Femur (tissue), 1 donor: ENCODE measurements at places on chromosomes 5 and 9.

DNA sequence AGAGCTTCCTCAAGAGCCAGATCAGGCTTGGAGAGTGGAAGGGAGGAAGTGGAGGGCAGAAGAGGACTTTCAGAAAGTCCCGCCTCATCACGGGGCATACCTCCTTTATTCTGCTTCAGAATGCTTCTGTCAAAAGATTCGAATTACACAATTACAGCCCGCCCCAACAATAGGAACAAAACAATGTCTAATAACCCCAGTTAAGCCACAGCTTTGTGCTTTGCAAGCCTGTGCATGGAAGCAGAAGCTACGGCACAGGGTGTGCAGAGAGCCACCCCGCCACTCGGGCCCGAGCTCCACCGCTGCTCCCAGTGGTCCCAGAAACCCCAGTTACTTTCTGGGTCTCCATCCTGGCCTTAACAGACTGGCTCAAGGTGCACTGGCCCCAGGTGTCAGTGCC, 23.5 kb downstream of the HNRNPH1 start:
- DNase-seq = no peak

DNA sequence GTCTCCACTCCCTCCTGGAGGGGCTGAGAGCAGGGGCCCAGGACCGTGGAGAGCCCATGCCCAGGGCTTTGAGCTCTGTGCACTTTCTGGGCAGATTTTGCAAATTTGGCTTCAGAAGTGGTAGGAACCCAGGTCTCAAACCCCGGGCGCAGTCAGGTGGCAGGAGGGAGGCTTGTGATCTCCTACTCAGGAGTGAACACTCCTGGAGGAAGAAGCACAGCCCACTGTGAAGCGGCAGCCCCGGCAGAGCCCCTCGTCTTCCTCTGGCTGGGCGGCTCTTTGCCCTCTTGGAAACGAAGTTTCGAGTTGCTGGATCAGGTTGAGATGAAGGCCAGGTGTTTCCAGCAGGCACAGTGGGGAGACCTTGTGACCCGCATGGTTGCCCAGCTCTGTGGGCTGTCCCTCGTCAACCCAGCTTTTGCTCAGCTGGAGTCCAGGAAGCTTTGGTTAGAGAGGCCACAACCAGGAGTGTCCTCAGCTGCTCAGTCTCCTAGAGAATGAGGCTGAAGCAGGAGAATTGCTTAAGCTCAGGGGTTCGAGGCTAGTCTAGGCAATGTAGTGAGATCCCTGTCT, 48.5 kb downstream of the WNK2 start:
- DNase-seq = no peak

DNA sequence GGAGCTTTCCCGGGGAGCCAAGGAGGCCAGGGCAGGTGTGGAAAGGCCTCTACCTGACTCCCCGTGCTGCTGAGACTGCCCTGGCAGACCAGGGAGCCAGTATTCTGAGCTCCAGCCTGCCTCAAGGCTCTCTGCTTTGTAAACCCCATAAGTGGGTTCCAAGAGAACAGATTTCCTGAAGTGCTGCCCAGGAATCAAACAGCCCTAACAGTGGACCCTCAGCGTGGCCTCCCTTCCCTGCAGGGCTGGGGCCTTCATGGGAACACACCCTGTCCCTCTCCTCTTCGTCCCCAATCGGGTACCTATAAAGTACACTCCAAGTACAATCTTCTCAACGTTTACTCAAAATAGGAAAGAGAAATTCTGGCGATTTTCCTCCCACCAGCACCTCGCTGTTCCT, 252.5 kb downstream of the FSTL4 start:
- peak; percentile 11 for DNase-seq

DNA sequence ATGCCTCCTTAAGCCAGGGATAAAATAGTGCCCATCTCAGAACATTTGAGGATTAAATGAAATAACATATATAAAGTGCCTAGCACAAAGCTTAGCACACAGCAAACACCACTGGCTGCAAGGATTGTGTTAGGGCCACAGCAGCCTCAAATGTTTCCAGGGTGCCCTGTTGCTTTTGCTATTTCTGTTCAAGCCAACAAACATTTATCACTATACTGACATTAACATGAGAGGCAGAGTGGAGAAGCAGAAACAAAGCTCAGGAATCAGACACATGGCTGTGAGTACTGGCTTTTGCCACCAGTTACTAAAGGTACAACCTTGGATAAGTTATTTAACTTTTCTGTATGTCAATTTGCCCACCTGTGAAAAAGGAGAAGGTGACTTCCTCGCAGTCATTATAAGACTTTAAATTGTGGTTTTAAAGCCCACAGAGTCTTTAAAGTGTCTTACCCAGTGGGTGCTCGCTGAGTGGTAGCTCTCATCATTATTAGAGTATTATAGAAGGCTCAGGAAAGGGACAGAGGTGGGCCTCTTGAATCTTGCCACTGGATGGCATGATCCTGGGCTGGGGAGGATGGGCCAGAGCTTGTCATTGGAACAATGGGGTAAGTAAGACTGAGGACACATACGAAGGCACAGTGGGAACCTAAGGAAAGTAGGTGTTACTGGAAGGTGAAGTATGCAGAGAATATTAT, 98.2 kb downstream of the MARCHF3 start:
- DNase-seq = no peak

DNA sequence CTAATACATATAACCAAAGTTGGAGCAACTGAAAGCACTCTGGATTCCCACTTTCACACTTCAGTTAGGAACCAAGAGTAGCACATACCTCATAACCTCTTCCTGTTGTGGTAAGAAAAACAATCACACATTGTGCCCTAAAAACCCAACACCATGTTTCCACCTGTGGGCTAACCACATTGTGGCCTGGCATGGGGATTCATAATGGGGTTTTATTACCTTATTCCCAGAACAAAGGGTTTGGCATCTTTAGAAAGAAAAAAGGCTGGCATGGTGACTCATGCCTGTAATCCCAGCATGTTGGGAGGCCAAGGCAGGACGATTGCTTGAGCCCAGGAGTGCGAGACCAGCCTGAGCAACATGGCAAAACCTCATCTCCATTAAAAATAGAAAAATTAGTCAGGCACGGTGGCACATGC, 60.6 kb downstream of the HSD17B3 start:
- no peak for DNase-seq

DNA sequence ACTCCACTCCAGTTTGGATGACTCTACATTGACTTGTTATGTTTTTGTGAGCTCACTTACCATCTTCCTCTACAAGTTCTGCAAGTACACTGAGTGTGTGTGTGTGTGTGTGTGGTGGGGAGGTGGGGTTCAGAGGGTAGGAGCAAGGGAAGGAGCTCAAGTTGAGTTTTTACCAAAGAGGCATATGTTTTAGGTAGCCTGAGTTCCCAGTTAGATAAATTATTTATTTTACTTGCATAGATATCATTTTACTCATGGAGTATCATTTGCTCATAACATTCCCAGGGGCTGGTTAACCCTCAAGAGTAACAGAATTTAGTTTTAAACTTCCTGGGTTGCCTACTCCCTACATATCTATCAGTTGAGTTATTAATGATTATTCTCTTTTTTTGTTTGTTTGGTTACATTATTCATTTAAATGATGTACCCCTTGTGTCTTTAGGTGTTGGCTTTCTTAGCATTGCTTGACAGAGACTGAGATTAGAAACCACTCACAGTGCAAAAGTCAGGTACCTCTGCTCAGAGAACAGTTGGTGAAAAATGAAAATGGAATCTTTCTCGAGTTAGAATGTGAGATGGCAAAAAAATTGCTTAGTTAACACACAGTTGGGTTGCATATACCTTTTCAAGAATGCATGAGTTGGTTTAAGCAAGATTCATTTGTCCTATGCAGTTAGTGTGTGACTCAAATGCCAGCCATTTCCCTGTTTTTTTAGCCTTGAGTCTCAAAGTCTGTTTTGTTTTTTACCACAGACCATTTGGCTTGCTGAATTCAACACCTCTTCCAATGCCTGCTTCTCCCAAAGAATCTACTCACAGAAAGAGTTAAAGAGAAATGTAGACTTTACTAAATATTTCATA, 29.2 kb downstream of the TNFSF8 start:
- DNase-seq = no peak

- DNase-seq = peak; percentile 72
Observed at GRCh38 chr5:17828681-17829080, 194.4 kb downstream of the TAF11L14 start.

- no peak for DNase-seq
Observed at GRCh38 chr5:102629827-102630605, 125.1 kb upstream of the PAM start.

GRCh38 chr9:124782661-124783574, 6.0 kb downstream of the OLFML2A start:
- no peak for DNase-seq

GRCh38 chr5:58314356-58315210, 145.3 kb downstream of the PLK2 start:
- no peak for DNase-seq

DNA sequence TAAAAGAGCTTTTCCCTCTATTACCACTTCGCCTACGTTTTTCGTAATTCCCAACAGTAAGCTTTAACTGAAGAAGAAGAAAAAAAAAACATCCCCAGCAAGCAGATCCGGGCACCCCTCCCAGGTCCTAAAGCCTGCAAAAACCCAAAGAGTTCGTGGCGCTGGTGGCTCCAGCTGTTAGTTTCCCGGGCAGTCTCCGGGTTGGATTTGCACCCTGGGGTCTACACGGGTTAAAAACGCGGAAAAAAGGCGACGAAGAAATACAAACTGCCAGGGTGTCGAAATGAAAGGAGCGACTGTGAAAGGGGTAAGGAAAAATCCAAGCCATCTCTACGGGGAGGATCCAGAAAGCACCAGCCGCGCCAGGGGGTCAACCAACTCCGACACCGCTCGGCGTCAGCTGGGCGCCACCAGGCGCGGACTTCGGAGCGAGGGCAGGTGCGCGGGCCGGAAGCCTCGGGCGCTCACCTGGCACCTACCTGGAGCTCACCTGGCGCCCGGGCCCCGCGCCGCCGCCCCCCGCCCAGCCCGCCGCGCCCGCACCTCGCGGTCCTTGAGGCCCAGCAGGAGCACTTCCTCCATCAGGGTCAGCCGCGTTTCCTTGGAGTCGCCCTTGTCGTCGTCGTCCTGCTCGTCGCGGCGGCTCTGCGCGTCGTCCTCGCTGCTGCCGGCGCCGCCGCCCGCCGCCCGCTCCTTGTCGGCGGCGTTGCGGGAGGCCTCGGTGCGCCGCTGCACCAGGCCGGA, 680 bp downstream of the GOLPH3 start:
- DNase-seq = peak; percentile 86

- DNase-seq = no peak
Observed at GRCh38 chr9:125732562-125732961, 14.6 kb upstream of the PBX3 start.
